DND-41 (cell line): ENCODE measurements at places on chromosomes 4 and X.

- DNase-seq: no peak
Observed at GRCh38 chr4:186351668-186352194, 85.7 kb downstream of the F11 start.

GRCh38 chr4:85828027-85828890 is 353.3 kb downstream of the ARHGAP24 start:
- DNase-seq: no peak

GRCh38 chr4:27574743-27575142 is 714.1 kb downstream of the STIM2 start:
- no peak for DNase-seq

- no peak for DNase-seq
Observed at GRCh38 chr4:45186249-45186648, 459.9 kb upstream of the GNPDA2 start.

- no peak for DNase-seq
Observed at GRCh38 chr4:107348188-107349050, 312.3 kb upstream of the DKK2 start.

DNA sequence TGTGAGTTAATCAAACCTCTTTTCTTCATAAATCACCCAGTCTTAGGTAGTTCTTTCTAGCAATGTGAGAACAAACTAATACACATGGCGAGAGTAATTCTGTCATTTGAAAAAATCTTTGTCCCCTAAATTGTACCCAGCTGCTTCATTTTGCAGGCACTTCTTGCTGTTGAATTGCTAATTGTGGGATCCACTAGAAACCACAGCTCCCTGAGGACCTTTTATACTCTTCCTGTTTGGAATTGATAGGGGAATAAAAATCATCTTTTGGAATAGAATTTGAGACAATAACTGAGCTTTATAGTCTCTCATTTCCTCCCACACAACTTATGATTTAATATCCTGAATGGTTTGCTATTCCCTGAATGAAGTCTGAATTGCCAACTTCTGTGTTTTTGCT is 170.2 kb downstream of the PACRGL start:
- DNase-seq: no peak

DNA sequence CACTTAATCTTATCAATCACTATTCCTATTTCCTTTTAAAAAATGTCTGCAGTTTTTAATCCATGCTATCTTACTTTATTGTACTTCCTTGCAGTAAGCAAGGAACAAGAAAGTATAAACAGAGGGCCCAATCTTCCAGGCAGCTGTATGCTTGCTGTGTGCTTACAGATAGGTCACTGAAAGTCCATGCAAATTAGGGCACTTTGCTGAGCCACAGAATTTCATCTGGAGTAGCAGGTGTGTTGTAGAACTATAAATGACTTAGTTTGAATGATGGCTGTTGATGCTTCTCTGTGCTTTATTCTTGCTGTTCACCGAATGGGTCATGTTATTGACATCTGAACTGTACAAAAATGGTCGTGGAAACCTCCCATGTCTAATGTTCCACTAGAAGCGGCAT is 154.6 kb downstream of the ATOH1 start:
- DNase-seq: no peak
